ENCODE measurements at places on chromosomes 11 and 22. TPM values are rescaled to one million over a fixed set of nuclear protein-coding genes. Genes with fewer than 3 reads are reported as not detected.

DNA sequence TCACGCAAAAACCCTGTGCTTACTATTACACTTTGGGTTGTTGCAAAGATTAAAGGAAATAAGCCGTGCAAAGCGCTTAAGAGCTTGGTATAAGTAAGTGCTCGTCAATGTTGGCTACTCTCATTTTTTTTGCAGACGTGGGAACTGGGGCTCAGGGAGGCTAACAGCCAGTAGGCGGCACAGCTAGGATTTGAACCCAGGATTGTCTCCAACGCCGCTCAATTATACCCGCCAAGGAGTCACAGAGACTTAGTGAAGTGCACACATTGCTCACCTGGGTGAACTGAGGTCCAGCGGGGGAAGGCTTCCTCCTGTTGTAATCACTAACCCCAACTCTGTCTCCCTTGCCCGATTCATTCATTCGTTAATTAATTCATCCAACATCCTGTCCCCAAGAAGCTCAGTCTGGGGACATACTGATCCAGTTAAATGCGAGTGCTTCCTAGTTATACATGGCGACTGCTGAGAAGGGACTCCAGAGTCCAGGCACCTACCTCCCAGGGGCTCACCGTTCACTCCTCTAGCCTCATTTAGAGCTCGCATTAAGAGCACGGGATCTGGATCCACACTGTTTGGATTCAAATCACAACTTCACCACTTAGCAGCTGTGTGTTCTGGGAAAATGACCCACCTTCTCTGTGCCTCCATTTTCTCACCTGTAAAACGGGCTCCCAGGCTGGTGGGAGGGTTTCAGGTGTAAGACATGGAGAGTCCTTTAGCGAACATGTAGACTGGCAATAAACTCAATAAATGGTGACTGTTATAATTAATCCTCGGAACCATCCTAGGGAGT lies 838 bp upstream of the MTFP1 start:
- H3K27ac ChIP-seq, result peak overlapping the region; percentile 96
- H3K27me3 ChIP-seq, result no peaks in the 10 kb centered on the region
- peak overlapping the region; percentile 97 for H3K4me3 ChIP-seq
- H3K36me3 ChIP-seq, result peaks cover 23% of the 10 kb centered on the region

DNA sequence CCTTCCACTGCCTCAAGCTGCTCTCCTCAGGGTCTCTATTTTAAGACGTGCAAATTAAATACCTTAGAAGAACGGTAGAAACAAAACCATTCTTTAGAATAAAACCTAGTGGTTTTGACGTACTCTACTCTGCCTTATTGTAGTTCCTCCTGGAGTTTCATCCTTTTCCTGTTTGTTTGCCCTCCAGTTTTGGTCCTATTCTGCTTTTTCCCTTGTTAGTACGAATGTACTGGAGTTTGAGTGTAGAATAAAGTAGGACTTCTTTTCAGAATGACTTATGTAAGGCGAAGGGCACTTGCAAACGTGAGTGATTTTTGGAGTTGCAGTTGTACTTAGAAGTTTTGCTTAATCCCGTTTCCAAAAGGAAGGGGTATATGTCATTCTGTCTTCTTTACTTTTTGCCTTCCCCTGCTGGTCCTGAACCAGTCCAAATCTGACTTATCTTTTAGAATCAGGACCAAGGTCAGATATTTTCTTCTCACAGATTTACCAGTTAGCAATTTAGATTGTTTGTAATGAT lies 1.4 kb downstream of the SIK2 start:
- no peak overlapping the region for H3K27ac ChIP-seq
- DNase-seq, result no peak
- H3K4me1 ChIP-seq, result peaks cover 23% of the 10 kb centered on the region
- H3K36me3 ChIP-seq, result no peaks in the 10 kb centered on the region
- peak overlapping the region; percentile 78 for H3K4me3 ChIP-seq

DNA sequence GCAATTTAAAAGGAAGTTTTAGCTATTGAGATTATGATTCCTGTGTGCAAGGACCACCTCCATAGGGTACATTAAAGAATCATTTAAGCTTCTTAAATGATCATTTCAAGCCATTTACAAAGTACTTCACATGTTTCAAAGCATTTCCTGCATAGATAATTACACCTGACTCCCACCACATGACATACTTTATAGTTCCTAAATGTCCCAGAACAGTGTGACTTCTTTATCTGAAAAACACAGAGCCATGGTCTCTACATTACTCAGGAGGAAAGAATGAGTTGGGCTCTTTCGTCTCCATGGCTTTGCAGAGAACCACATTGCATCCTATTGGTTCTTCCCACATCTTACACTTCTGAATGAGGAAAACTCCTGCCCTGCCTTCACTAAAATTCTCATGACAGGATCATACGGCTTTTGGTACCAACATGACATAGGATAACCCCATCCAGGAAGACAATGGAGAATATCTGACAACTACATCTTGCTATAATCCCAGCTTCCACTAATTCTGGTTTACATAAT lies 88.6 kb downstream of the ETS1 start:
- no peak for DNase-seq
- no peaks in the 10 kb centered on the region for H3K27me3 ChIP-seq
- H3K4me3 ChIP-seq, result peak overlapping the region; percentile 86
- peaks cover 95% of the 10 kb centered on the region for H3K4me1 ChIP-seq

GRCh38 chr22:22691716-22692701 lies 47.6 kb downstream of the GGTLC2 start:
- H3K4me3 ChIP-seq, result no peak overlapping the region
- DNase-seq, result no peak
- H3K36me3 ChIP-seq, result no peaks in the 10 kb centered on the region
- H3K27ac ChIP-seq, result no peak overlapping the region

GRCh38 chr11:115767047-115767802 lies 263.0 kb upstream of the CADM1 start:
- no peak for DNase-seq
- H3K36me3 ChIP-seq, result no peaks in the 10 kb centered on the region
- no peaks in the 10 kb centered on the region for H3K4me1 ChIP-seq
- peaks cover 6% of the 10 kb centered on the region for H3K27me3 ChIP-seq
- H3K27ac ChIP-seq, result no peak overlapping the region

DNA sequence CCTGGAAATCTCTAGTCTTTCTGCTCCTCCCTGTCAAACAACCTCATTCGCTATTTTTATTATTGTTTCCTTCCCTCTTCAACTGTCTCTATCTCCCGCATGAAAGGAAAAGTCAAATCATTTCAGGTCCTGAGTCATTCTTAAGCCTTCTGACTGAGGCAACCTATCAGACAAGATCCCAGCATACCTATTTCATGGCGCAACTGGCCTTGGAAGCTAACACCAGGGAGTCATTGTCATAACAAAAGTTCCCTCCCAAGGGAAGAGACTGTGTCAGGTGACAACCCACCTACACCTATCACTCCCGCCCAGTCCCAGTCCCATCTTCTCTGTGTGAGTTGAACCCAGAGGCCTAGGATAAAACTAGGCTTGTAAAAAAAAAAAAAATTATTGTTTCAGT lies 10.2 kb upstream of the ARHGAP42 start:
- H3K4me3 ChIP-seq, result no peak overlapping the region
- no peak for DNase-seq
- H3K36me3 ChIP-seq, result no peaks in the 10 kb centered on the region
- H3K27ac ChIP-seq, result no peak overlapping the region
- H3K4me1 ChIP-seq, result peaks cover 2% of the 10 kb centered on the region

Gene PRMT3
- 33.2 TPM for total RNA-seq

DNA sequence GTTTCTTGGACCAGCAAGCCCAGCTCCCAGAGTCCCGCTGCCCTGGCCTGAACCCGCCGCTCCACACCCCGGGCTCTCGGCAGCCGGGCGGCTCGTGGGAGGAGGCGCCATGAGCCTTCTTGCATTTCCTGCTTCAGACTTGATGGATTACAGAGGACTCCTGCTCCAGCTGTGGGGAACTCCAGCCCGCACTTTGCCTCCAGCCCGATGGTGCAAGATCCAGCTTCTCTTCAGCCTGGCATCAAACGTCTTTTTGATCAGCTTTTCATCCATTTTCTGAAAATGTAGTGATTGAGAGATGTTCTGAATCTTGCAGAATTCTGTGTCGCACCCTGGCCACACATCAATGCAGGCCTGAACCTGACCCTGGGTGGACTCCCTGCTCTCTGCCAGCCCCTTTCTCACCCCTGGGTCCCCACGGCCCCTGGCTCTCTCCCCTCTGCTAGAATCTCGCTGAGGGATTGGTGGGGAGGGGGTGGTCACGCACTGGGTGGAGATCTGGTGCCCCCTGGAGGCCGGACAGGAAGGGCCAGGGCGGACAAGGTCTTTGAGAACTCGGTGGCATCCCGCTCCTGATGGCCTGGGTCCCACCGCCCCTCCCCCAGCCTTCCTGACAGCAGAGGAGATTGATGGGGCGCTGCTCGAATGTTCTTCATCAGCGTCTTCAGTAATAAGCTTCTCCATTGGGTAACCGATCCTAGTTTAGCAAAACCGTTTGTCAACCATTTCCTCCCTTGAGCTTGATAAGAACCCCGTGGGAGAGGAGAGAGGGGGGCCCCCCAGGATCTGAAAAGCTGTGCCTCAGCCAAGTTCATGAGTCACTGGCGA lies 12.1 kb upstream of the NFAM1 start:
- H3K4me3 ChIP-seq, result peak overlapping the region; percentile 71
- H3K27ac ChIP-seq, result peak overlapping the region; percentile 87
- no peaks in the 10 kb centered on the region for H3K27me3 ChIP-seq
- H3K36me3 ChIP-seq, result no peaks in the 10 kb centered on the region
- peaks cover 32% of the 10 kb centered on the region for H3K4me1 ChIP-seq
- peak; percentile 92 for DNase-seq

- peaks cover 31% of the 10 kb centered on the region for H3K4me1 ChIP-seq
- DNase-seq, result no peak
- peak overlapping the region; percentile 41 for H3K4me3 ChIP-seq
- H3K36me3 ChIP-seq, result no peaks in the 10 kb centered on the region
Measured at GRCh38 chr11:128239306-128239705, 348.1 kb downstream of the ETS1 start.

Gene FOLR1
- total RNA-seq, result not detected

Gene PARVB
- total RNA-seq, result 37.2 TPM

DNA sequence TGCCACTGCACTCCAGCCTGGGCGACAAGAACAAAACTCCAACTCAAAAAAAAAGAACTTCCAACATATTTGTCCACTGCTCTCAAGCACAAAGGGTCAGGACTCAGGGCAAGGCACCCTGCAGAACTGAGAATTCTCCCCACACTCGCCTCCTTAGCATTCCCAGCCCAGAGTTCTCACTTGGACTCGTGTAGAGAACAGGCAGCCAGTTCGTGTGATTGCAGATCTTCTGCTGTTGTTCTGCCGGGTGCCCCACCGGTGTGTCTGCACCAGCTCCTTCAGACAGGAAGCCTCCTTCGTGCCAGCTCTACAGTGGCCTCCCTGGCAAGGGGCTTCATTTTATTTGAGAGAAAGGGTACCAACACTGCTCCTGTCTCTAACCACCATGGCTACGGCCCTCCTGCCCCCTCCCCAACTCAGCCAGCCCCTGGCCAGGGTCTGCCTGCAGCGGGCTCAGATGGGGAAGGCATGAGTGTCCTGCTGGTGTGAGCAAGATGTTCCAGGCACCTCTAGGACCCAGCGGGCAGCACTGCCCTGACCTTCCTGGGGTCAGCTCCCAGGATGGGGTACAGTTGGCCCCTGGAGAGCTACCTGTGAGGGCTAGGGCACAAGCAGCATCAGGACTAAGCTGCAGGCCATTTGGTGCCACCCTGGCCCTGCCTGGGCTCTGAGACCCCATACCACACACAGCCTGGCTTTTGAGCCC lies 19.5 kb upstream of the SCGB1A1 start:
- H3K27me3 ChIP-seq, result no peaks in the 10 kb centered on the region
- H3K27ac ChIP-seq, result no peak overlapping the region
- no peaks in the 10 kb centered on the region for H3K36me3 ChIP-seq
- H3K4me3 ChIP-seq, result no peak overlapping the region
- no peak for DNase-seq
- peaks cover 41% of the 10 kb centered on the region for H3K4me1 ChIP-seq

Gene CEP126
- total RNA-seq, result 1.1 TPM

GRCh38 chr11:102806296-102806695 lies 8.3 kb upstream of the MMP1 start:
- no peak overlapping the region for H3K27ac ChIP-seq
- no peak overlapping the region for H3K4me3 ChIP-seq
- no peak for DNase-seq
- no peaks in the 10 kb centered on the region for H3K4me1 ChIP-seq
- H3K27me3 ChIP-seq, result peaks cover 8% of the 10 kb centered on the region
- H3K36me3 ChIP-seq, result no peaks in the 10 kb centered on the region

DNA sequence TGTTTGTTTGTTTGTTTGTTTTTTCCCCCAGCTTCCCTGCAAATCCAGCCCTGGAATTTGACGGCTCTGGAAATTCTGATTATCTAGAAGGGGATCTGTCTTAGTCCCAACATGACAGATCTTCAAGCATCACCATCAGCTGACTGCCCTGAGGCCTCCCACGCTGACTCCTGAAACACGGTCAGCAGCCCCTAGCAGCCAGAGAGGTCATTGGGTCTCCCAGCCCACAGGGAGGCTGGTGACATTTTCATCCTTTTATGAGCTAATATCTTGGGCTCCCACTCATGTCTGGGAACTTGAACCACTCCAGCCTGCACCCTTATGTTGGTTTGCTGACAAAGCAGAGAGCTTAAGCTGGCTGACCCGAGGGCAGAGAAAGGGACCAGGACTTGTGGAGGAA lies 66.0 kb upstream of the TIMP3 start:
- no peak overlapping the region for H3K4me3 ChIP-seq
- no peak for DNase-seq
- no peaks in the 10 kb centered on the region for H3K36me3 ChIP-seq
- H3K27ac ChIP-seq, result no peak overlapping the region
- no peaks in the 10 kb centered on the region for H3K4me1 ChIP-seq
- peaks cover 9% of the 10 kb centered on the region for H3K27me3 ChIP-seq

Measured in activated naive CD4-positive, alpha-beta T cell treated with anti-CD3 and anti-CD28 coated beads for 36 hours (primary cell).